ENCODE measurements at places on chromosomes 12 and 14.

GRCh38 chr12:116319898-116320621 lies 42.6 kb upstream of the MED13L start:
- peak; percentile 96 for DNase-seq

DNA sequence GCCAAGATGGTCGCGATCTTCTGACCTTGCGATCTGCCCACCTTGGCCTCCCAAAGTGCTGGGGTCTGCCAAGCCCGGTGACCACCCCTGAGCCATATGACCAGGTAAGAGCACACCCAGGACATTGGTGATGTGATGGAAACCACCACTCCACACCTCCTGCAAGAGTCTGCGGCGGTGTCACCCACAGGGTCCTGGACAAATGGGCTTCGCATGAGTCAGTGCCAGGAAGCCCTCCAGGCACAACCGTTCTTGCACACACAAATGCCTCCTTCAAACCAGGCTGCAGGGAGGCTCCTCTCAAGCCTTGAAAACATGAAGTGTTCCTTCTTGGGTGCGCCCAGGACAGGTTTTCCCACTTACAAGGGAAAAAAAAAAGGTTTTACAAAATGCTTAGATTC lies 16.6 kb downstream of the PITPNM2 start:
- DNase-seq = no peak

DNA sequence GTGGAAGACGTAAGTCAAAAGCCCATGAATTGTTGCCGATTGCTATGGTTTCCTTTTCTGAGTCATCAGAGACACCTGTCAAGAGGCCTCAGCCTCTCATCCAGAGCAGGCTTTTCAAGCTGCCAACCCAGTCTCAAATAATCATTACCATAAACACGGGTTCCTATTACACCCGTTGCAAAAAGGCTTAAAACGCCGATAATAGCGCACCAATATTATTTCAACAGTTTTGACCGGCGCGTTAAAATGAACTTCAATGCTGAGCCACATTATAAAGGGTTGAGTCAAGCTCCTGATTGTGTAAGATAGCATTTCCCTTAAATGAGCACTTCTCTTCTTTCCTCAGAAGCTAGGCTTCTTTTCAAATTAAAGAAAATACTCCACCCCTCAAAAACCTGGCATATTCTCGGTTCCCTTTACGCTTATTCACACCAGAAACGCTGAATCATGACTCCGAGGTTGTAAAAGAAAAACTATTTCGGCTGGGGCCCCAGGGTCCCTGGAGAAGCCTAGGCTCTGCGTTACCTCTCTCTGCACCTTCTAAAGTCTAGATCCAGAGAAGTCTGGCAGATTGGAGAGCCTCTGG lies 1.4 kb downstream of the TMTC1 start:
- no peak for DNase-seq

- peak; percentile 3 for DNase-seq
These were observed 187.9 kb upstream of the STXBP6 start for GRCh38 chr14:25237845-25238244.

GRCh38 chr12:107884769-107885694 lies 110.5 kb downstream of the ASCL4 start:
- DNase-seq = peak; percentile 76

DNA sequence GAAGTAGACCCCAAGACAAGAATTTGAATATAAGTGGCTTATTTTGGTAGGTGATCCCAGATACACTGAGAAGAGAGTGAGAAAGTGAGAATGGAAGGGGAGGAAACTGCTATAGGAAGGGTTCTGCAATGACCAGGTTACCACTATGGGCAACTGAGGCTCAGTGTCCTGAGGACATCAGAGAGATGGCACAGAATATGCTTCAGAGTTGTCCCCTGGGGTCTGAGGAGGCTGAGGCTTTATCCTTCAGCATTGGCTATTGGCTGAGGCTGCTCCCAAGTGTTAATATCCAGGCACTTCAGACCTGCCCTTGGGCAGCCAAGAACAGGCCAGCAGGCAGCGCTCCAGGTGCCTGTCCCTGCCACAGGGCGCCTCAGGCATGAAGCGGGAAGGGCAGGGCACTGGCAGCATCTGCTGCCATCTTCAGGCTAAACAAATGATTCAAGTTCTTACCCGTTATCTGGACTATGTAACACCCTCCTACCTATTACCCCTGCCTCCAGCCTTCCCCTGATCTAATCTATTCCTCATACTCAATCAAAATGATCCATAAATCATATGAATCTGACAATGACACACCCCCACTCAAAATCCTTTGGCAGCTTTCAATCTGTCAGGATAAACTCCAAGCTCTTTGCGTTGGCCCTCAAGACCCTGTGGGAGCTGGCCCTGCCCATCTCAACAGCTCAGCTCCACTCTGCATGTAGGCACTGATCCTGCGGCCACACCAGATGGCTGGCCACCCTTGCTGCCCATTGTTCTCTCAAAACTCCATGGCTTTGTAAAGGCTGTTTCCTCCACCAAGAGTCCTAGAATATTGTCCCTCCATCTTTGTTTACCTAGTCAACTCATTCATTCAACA lies 42.4 kb downstream of the CKAP4 start:
- DNase-seq = peak; percentile 8

DNA sequence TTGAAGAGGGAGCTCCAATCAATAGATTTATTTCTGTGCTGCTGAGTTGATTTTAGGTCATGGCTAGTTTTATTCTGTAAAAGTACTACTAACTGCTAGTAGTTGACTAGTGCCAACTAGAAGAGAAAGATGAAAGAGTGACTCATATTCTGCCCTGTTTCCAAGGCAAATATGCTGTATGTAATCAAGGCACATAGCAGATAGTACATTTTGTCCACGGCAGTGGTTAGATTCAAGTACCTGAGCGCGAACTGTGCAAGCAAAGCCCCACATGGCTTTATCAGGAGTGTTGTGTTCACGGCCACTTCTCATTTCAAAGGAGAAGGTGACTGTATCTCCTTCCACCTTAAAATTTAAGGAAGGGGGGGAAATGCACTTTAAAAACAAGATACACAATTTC lies 126.8 kb downstream of the TRAFD1 start:
- no peak for DNase-seq

- DNase-seq = no peak
These were observed 161.9 kb downstream of the CAPZA3 start for GRCh38 chr12:18899678-18900317.

GRCh38 chr14:71328954-71329353 lies 421.7 kb downstream of the PCNX1 start:
- no peak for DNase-seq

DNA sequence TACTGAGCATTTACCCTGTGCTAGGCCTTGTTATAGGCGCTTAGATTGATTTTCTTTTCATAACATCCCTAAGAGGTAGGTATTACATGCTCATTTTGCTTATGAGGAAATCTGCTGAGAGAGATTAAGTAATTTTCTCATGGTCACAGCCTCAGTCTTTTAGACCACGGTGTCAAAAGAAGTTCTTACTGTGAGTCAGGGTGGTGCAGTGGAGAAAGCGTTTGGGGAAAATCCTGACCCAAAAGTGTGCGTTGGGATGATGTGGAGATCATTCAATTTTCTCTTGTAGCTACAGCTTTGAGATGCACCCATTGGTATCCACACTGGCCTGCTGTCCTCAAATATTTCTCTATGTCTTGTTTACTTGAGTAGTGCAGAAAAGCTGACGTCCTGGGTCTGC lies 8.2 kb downstream of the ANG start:
- no peak for DNase-seq

GRCh38 chr14:100761481-100761880 lies 34.8 kb downstream of the DLK1 start:
- no peak for DNase-seq

DNA sequence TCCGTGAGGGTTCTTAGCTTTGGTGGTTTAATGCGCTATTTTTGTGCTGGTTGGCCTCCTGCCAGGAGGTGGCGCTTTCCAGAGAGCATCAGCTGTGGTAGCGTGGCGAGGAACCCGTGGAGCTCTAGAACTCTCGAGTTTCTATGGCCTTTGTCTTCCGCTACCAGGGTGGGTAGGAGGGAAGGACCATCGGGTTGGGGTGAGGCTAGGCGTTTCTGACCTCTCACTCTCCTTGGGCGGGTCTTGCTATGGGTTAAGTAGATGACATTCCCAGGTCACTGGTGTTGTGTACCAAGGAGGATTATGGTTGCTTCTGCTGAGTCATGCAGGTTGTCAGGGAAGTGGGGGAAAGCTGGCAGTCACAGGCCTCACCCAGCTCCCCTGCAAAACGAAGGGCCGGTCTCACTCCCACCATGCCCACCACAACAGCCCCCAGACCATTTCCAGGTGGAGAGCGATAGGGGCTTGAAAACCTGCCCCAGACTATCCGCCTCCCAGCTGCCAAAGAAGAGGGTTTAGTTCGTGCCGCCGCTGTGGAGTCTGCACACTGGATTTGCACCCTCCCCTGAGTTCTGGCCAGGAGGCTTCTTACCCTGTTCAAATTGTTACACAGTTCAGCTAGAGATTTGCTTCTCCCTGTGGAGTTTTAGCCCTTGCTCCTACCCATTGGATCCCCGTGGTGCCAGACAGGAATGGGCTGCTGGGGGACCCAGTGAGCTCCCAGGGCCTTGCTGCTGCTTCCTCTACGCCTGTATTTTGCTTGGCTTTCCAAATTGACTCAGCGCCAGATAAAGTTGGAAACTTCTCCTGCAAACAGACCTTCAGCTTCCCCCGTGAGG lies 21.9 kb downstream of the RNFT2 start:
- peak; percentile 90 for DNase-seq

GRCh38 chr14:31229638-31230572 lies 22.3 kb upstream of the HECTD1 start:
- peak; percentile 86 for DNase-seq

DNA sequence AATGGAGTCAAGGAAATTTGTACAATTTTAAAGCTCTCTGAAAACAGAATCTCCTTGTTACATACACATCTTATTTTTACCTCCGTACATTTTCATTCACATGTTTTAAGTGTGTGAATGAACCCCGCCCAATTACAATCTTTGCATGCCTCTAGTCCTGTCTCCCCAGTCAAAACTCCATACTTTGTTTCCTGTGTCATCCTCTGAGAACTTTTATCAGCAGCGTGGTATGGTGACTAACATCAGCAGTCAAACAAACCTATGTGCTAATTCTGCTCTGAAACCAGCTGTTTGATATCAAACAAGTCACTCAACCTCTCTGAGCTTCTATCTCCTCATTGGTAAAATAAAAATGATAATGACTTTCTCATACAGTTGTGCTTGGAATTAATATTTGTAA lies 15.8 kb upstream of the ERGIC2 start:
- no peak for DNase-seq

- no peak for DNase-seq
These were observed 297.7 kb downstream of the SYT1 start for GRCh38 chr12:79162147-79162772.

DNA sequence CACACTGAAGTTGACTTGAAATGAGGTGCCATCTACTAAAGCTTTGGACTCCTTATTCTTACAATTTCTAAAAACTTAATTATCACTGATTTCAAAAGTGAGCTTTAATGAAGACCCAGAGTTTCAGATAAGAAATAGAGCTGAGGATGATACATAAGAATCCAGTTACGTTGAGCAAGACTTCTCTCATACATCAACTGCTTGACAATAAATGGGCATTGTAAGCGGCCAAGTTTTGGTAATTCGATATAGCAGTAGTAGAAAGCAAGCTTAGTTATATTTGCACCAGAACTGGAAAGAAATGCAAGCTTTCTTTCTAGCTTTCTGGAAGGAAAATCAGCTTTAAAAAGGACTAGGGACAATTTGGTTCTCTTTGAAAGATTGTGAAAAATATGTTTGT lies 1359.6 kb downstream of the FSCB start:
- DNase-seq = no peak

GRCh38 chr12:54443446-54443845 lies 24.4 kb upstream of the ITGA5 start:
- no peak for DNase-seq

DNA sequence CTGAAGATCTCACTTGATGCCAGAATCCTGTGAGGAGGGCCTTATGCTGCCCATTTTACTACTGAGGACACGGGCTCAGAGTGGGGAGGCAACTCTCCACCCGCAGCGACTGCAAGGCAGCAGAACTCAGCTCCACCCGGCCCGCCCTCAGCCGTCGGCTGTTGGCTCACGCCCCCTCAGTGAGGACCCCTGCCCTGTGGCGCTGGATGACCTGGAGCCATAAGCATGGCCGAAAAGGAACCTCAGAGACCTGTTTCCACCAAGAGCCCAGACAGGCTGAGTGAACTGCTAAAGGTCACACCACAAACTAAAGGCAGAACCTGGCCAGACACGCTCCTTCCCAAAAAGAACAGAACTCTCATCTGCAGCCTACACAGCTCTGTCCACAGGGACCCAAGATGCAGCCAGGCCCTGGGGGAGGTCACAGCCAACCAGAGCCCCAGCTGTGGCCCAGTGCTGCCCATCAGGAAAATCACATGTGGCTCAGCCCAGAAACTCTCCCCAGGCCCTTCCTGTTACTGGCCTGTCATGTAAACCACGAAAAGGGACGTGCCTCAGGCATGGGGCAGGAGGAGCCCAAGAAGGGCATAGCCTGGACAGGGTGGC lies 32.8 kb downstream of the CCNK start:
- DNase-seq = no peak

DNA sequence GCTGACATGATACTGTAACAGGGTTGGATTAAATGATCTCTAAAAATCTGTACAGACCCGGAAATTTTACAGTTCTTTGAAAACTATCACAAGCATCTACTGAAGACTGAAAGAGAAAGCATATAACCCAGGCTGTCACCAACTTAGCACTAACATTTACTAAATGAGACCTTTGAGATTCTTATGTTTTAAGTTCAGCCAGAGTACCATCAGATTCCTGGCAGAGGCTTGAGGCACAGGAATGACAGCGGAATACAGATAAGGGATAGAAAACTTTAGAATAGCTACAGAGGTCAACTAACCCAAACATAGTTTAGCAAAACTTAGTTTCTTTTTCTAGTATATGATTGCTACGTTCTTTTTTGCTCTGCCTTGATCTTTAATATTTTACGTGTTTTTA lies 91.6 kb upstream of the FERMT2 start:
- no peak for DNase-seq

DNA sequence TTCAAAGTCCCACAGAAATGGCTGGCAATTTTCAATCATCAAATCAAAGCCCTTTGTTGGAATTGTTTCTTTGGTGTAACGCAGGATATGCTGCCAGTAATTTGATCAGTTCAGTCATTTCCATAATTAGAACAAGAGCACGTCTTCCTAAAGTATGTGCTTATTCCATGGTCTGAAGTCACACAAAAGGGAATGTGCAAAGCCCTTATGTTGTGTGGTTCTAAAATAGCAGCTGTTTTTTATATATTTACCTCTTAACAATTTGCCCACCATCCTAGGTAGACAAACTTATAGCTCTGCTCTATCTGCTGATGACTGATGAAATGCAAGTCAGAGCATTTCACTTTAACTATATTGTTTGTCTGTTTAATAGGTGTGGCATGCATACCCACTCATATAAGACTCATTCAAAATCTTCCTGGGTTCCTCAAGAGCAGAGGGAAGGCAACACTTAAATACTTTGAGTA lies 176.1 kb upstream of the SLC38A2 start:
- no peak for DNase-seq

- peak; percentile 93 for DNase-seq
These were observed 55.2 kb downstream of the FOS start for GRCh38 chr14:75333606-75334548.

- DNase-seq = no peak
These were observed 37.0 kb downstream of the EVL start for GRCh38 chr14:100102156-100102785.

- DNase-seq = no peak
These were observed 2.1 kb downstream of the VASH1 start for GRCh38 chr14:76763096-76764041.
